ENCODE measurements at places on chromosomes 12 and 14.

GRCh38 chr12:53938326-53939140, at the start of gene HOXC13:
Gene HOXC13 (plus strand): TSS chr12:53938831. CDS start chr12:53938907, 76 bp downstream.
- DNase-seq, result no peak

GRCh38 chr14:59247801-59248584, 59.5 kb downstream of the DAAM1 start:
- DNase-seq, result no peak

GRCh38 chr14:89386212-89386886, 30.7 kb downstream of the FOXN3 start:
- DNase-seq, result no peak

- no peak for DNase-seq
These were observed 15.0 kb downstream of the SSH1 start for GRCh38 chr12:108842361-108842760.

All from activated CD4-positive, alpha-beta T cell treated with anti-CD3 and anti-CD28 coated beads, Interleukin-2, amount 10 ng/mL, durations not matched to agents 24 days and 14 days (primary cell).